ENCODE measurements at places on chromosomes 11 and 22. TPM values are rescaled to one million over a fixed set of nuclear protein-coding genes. Genes with fewer than 3 reads are reported as not detected.

DNA sequence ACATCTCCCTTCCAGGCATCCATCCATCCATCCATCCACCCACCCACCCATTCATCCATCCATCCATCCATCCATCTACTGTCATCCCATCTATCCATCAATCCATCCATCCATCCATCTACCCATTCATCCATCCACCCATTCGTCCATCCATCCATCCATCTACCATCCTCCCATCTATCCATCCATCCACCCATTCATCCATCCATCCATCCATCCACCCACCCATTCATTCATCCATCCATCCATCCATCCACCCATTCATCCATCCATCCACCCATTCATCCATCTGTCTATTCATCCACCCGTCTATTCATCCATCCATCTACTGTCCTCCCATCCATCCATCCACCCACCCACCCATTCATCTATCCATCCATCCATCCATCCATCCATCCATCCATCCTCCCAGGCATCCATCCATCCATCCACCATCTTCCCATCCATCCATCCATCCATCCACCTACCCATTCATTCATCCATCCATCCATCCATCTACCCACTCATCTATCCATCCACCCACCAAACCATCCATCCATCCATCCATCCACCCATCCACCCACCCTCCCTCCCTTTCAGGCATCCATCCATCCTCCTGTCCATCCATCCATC, 33.7 kb downstream of the OSBPL5 start:
- no peak for DNase-seq

- DNase-seq: no peak
Measured at GRCh38 chr11:35178067-35178805, 39.3 kb downstream of the CD44 start.

DNA sequence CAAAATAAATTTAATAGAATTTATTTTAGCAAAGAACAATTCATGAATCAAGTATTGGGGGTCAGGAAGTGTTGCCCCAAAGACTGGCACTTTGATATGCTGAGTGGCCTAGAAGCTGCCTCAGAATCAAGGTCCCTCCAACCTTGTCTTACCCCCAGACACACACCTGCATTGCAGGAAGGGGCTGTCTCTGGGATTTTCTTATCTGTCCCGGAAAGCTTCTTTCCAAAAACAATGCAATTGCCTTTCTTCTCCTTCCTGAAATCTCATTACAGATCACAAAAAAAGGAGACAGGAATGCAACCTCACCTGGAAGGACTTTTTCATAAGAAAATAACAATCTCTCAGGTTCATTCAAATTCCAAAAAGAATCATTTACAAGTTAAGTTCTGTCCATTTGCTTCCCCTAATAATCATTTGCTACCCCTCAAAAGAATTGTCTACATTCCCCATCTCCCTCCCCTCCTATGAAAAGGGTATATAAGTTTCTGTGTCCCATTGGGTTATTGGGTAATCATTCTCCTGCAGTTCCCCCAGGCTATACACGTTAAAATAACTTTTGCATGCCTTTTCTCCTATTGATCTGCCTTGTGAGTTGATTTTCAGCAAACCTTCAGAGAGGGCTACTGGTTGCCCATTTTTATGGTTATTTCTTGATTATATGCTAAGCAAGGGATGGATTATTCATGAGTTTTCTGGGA, 21.3 kb downstream of the OR10A6 start:
- DNase-seq: no peak

Gene TMEM135
- 23.7 TPM for total RNA-seq

Gene BATF2
- total RNA-seq: 5.5 TPM

- DNase-seq: no peak
Measured at GRCh38 chr11:88359541-88359940, 22.0 kb upstream of the CTSC start.

- DNase-seq: no peak
Measured at GRCh38 chr11:2797121-2797711, 88.4 kb downstream of the CDKN1C start.

Gene TMEM191C
- total RNA-seq: 2.8 TPM

- DNase-seq: peak; percentile 50
Measured at GRCh38 chr11:122981388-122982264, at the start of gene BSX. Gene BSX (minus strand): TSS chr11:122981834. CDS start chr11:122981671, 163 bp downstream.

GRCh38 chr22:39215426-39216142, 29.2 kb downstream of the PDGFB start:
- no peak for DNase-seq

Gene OR2D2
- not detected for total RNA-seq

GRCh38 chr11:130426223-130426836, 2.1 kb downstream of the ADAMTS8 start:
- no peak for DNase-seq

Gene OR52N4
- total RNA-seq: not detected

Gene GRM5
- total RNA-seq: 0.06 TPM

DNA sequence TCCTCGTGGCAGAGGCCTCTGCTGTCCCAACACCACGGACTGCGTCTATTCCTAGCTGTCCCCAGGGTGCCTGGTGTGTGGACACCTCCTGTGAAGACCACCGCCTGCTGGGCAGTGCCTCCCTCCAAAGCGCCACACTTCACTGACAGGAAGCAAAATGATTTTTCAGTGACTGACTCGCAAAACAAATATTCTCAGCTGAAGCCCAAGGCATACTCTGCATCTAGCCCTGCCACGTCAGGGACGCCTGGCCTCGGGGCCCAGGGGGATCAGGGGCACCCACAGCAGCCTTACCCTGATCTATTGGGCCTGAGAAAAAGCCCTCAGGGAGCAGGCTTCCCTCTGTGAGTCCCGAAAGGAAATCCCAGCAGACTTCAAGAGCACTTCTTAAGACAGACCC, 2.2 kb downstream of the BRD1 start:
- DNase-seq: no peak

Gene CRYAB
- total RNA-seq: 277 TPM

DNA sequence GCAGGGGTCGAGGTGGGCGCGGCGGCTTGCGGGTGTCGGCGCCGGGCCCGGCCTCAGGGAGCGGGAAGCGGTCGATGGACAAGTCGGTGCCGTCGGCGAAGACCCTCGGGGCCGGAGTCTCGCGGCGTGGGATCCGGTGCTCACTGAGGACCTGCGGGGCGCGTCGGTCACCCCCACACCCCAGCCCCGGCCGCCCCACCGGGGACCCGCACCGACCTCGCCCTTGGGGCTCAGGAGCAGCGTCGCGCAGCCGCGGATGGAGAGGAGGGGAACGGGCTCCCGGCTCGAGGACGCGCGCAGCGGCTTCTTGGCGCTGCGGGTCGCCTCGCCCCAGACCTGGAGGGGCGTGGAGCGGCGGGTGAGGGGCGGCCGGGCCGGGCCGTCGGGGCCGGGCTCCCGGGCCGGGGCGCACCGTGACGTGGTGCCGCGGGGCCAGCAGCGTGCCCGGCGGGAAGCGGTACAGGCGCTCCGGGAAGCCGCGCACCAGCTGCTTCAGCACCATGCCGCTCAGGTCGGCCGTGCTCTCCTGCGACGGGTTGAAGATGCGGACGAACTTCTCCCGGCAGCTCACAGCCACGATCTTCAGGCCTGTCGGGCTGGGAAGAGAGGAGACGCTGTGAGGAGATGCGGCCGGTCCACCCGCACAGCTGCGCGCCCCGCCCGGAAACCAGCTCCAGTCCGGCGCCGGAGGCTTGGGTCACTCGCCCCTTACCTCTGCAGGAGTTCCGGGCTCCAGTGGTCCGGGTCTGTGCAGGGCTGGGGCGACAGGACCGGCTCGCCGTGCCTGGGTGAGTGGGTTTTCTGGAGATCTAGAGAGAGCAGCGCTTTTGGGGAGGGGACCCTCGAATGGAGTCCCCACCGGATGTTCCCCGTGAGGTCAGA, 4.5 kb downstream of the LMNTD2 start:
- no peak for DNase-seq

DNA sequence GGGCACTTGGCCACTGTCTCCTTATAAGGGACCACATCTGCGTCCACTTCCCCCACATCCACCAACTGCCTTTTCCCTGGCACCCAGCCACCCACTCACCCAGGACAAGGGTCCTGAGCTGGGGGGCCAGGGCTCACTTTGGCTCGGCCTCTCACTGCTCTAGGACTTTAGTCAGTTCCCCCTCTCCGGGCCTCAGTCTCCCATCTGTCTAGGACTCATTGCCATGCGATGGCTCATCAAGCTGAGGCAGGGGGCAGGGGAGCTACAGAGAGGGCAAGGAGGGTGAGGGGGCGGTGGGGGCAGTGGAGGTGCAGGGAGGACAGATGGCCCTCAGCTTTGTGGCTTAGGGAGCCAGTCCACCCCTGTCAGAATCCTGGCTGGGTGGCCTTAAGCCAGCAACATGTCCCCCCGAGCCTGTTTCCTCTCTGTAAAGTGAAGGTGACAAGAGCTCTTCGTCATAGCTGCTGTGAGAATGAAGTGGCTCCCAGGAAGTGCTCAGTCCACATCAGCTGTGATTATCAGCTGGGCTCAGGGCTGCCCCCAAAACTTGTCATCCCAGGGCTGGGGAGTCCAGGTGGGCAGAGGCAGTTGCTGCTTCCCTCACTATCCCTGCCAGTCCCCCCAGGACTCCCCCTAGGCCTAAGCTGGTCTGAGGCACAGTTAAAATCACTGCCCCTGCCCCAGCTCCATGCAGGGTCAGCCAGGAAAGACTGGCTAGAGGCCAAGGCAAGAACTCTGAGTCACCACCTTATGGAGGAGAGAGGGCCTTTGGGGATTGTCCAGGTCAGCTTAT, 14.9 kb downstream of the RAC2 start:
- no peak for DNase-seq

- no peak for DNase-seq
Measured at GRCh38 chr11:87190071-87190470, 152.3 kb downstream of the TMEM135 start.

DNA sequence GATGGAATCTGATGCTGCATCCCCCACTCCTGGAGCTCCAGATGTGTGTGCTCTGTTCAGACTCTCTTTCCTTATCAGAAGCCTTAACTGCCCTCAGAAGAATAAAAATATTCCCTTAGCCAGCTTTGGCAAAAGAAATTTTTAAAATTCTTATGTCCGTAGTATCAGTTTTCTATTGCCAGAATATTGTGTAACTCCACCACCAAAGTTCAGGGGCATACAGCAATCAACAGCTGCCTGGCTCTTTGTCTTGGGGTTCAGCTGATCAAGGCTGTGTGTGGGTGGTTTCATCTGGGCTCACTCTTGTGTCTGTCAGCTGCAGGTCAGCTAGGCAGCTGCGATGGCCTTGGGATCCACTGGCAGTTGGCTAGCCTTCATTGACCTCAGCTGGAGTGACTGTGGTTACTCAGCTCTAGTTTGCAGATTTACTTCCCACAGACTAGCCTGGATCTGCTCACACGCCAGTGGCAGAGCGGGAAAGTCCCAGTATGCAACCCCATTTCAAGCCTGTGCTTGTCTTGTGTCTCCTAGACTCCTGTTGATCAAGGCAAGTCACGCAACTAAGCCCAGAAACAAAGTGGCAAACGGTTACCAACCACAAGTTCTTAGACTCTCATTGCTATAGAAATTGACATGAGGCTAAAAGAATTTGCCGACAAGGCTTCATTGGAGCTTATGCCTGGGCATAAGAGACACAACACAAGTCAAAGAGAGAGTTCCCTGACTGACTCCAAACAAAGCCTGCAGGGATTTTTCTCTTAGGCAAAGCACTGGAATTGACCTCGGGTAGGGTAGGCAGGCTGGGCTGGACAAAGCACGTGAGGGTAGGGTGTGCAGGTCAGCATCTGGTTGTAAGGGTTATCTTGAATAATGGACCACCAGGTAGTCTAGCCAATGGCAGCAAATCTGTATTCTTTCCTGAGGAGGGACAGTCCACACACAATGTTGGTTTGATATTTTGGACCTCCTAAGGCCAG, 7.5 kb downstream of the TMEM138 start:
- DNase-seq: peak; percentile 64

- DNase-seq: no peak
Measured at GRCh38 chr22:23395530-23396361, 184.3 kb downstream of the IGLL1 start.

- peak; percentile 71 for DNase-seq
Measured at GRCh38 chr11:60985991-60986915, 14.8 kb downstream of the CD6 start.

Gene PICALM
- total RNA-seq: 205 TPM

DNA sequence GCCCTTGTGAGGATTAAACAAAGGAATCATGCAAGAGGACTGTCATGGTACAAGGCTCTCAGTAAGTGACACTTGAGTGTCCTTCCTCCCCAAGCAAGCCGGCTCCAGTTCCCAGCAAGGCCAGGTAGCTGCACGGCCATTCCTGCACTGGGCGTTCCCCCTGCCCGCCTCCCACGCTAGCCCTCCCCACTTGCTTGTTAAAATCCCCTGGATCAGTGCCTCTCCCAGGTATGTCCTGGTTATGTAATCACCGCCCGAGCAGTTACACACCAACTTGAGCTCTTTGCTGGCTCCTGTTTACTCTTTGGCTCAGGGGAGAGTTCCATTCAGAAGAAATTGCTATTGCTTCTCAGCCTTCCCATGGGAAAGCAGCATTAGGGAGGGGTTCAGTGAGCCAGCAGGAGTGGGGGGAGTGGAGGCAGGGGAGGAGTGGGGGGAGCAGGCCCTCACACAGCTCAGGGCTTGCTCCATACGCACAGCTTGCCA, 19.4 kb upstream of the MYEOV start:
- DNase-seq: peak; percentile 79

- no peak for DNase-seq
Measured at GRCh38 chr11:87966694-87967093, 208.5 kb downstream of the RAB38 start.

- DNase-seq: no peak
Measured at GRCh38 chr22:38397189-38398085, 57.6 kb downstream of the KCNJ4 start.

GRCh38 chr11:104704888-104705287, 193.4 kb downstream of the CASP12 start:
- no peak for DNase-seq

DNA sequence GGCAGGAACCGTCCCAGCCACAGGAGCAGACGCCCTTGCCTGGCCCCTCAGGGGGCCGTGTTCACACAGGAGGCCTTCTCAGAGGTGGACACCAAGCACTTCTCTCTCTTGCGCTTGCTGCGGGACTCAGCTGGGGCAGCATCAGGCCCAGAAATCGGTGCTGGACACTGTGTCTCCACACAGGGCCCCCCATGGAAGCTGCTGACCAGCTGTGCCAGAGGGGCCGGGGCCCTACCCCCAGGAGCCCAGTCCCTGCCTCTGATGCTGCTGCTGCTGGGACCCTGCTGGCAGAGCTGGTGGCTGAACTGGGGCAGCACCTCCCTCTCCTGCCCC, 4.0 kb downstream of the PLXNB2 start:
- DNase-seq: no peak

- DNase-seq: no peak
Measured at GRCh38 chr11:57466680-57467079, 6.4 kb downstream of the RTN4RL2 start.

- DNase-seq: no peak
Measured at GRCh38 chr22:41933411-41934177, 7.0 kb upstream of the TNFRSF13C start.

DNA sequence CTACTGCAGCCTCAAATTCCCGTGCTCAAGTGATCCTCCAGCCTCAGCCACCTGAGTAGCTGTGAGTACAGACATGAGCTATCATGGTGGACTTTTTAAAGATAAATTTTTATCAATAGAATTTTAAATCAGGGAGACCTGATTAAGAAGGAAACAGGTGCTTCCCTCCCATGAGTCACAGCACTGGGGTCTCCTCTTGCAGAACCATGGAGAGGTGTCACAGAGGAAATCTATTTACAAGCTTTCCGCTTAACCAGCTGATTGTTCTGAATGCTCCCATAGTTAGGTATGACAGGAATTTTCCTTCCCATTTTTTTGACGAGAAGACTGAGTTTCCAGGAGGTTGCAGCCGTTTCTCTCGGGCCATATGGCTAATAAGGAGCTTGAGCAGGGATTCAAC, 516.1 kb downstream of the MIAT start:
- no peak for DNase-seq

- DNase-seq: no peak
Measured at GRCh38 chr22:46414704-46415103, 79.2 kb downstream of the TRMU start.
